Osteoblast (primary cell): ENCODE measurements at places on chromosomes 5 and 9. TPM values are rescaled to one million over a fixed set of nuclear protein-coding genes. Genes with fewer than 3 reads are reported as not detected.

The GRM6 gene
- total RNA-seq = not detected in 2 replicates

- DNase-seq = peak; percentile 80
- peaks cover 14% of the 10 kb centered on the region for H3K27me3 ChIP-seq
- no peaks in the 10 kb centered on the region for H3K4me1 ChIP-seq
- no peak within 1 kb of the TSS for H3K27ac ChIP-seq
These were observed at the start of gene ADCY2 for GRCh38 chr5:7395947-7396712. TSS of gene ADCY2 (plus strand) at chr5:7396138. CDS start at chr5:7396297, 159 bp downstream.

The MOB3B gene
- under 0.01 TPM in 2 replicates for total RNA-seq

DNA sequence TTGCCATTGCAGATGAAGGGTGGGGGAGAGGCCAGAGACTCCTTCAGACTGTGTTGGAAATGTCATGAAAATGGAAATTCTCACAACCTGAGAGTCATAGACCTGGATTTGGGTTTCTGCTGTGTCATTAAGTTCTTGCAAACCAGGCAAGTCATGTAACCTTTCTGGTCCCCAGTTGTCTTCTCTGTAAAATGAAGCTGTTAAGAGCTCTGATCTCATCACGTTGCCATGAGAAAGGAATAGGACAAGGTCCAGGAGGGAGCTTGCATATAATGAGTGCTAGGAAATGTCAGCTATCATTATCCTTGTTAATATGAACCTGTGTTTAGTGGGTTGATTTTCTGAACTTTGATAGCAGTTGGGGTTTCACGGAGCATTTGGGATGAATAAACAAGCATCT lies 59.1 kb downstream of the FGF1 start:
- H3K4me1 ChIP-seq = peaks cover 25% of the 10 kb centered on the region
- no peaks in the 10 kb centered on the region for H3K36me3 ChIP-seq
- H3K4me3 ChIP-seq = no peak overlapping the region
- DNase-seq = no peak
- no peak overlapping the region for H3K27ac ChIP-seq

The LHX6 gene
- total RNA-seq = not detected in 2 replicates

The PCSK1 gene
- total RNA-seq = 0.88 and 1.1 TPM in 2 replicates

GRCh38 chr9:97808415-97808814 lies 44.6 kb upstream of the FOXE1 start:
- H3K4me1 ChIP-seq = no peaks in the 10 kb centered on the region
- peaks cover 45% of the 10 kb centered on the region for H3K27me3 ChIP-seq
- H3K36me3 ChIP-seq = no peaks in the 10 kb centered on the region
- H3K27ac ChIP-seq = no peak overlapping the region

DNA sequence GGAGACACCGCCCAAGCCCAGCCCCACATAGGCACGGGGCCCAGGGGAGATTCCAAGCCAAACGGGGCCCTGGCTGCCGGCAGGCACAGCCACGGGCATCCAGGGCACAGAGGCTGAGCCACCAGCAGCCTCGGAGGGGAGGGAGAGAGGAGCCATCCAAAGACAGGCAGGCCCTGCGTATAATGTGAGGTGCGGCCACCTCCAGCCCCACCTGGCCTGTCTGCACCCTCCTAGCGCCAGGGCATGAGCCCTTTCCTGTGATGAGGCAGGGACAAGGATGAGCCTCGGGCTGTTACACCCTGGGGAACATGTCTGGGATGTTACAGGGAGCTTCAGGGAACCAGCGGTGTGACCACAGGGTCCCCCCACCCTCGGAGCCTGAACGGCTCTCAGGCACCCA lies 1.1 kb upstream of the CCDC187 start:
- no peaks in the 10 kb centered on the region for H3K36me3 ChIP-seq
- no peaks in the 10 kb centered on the region for H3K4me1 ChIP-seq
- no peaks in the 10 kb centered on the region for H3K27me3 ChIP-seq
- DNase-seq = no peak
- no peak overlapping the region for H3K4me3 ChIP-seq
- H3K27ac ChIP-seq = no peak overlapping the region

The PLAC8L1 gene
- total RNA-seq = not detected in 2 replicates

The CNTFR gene
- under 0.01 TPM in 1 of 2 replicates, not detected in the other for total RNA-seq

GRCh38 chr5:68894673-68895072 lies 199.1 kb upstream of the SLC30A5 start:
- no peaks in the 10 kb centered on the region for H3K36me3 ChIP-seq
- DNase-seq = no peak
- H3K4me1 ChIP-seq = peaks cover 6% of the 10 kb centered on the region
- H3K27me3 ChIP-seq = no peaks in the 10 kb centered on the region
- H3K27ac ChIP-seq = no peak overlapping the region
- H3K4me3 ChIP-seq = no peak overlapping the region

The OGN gene
- total RNA-seq = 0.36 and 0.88 TPM in 2 replicates

The KIF20A gene
- total RNA-seq = 5.3 and 7.2 TPM in 2 replicates

DNA sequence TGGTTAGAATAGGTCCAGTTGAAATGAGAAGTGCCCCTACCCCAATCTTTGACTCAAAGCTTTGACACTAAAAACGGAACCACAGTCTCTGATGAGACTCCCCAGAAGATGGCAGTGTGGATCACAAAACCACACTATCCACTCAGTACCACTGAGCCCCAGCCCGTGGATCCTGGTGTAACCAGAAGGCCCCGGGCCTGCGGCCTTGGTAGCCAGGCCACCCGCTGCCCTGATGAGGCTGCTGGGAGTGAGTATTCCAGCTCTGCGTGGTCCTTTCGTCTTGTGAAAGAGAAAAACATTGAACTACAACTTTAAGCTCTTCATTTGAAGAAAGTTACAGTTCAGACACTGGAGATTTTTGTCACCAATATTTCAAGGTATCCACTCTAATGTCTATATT lies 42.2 kb upstream of the FBP1 start:
- peak; percentile 92 for DNase-seq
- no peak overlapping the region for H3K4me3 ChIP-seq
- H3K27ac ChIP-seq = peak overlapping the region; percentile 77
- peaks cover 6% of the 10 kb centered on the region for H3K4me1 ChIP-seq

GRCh38 chr9:127395497-127396252 lies 1.3 kb upstream of the SLC2A8 start:
- peak; percentile 25 for DNase-seq
- no peaks in the 10 kb centered on the region for H3K36me3 ChIP-seq
- peaks cover 7% of the 10 kb centered on the region for H3K4me1 ChIP-seq
- H3K27ac ChIP-seq = no peak overlapping the region
- H3K4me3 ChIP-seq = no peak overlapping the region

The DND1 gene
- 0.59 TPM in 1 of 2 replicates, not detected in the other for total RNA-seq

DNA sequence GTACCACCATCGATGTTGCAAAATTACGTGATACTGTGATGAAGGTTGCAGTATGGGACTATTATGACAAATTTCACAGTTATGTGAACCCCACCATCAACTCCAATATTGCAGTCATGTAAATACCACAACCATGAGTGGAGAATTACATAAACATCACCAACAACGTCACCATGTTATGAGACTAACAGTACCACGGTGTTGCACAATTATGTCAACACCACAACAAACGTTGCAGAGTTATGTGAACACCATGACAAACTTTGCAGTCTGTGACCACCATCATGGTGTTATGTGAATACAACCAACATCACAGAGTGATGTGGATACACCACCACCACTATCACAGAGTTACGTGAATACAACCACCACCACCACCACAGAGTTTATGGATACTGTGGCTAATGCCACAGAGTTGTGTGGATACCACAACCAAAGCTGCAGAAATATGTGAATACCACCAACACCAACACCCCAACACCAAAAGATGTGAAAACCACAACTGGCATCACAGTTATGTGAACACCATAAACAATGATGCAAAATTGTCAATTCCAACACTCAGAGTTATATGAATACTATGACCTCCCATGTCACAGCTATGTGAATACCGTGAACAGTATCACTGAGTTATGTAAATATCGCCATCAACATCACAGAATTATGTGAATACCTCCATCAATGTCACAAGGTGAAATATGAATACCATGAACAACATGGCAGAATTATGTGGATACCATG lies 62.4 kb downstream of the SHC3 start:
- no peak for DNase-seq
- H3K4me3 ChIP-seq = no peak overlapping the region
- no peaks in the 10 kb centered on the region for H3K36me3 ChIP-seq
- no peaks in the 10 kb centered on the region for H3K4me1 ChIP-seq
- H3K27ac ChIP-seq = peak overlapping the region; percentile 29
